Hepatocyte (in vitro differentiated cells): ENCODE measurements at places on chromosomes 1 and 21. TPM values are rescaled to one million over a fixed set of nuclear protein-coding genes. Genes with fewer than 3 reads are reported as not detected.
A peak's percentile ranks its signal among the peaks of the same experiment; 100 is the strongest.

The ZNF683 gene
- total RNA-seq: not detected in 2 replicates

DNA sequence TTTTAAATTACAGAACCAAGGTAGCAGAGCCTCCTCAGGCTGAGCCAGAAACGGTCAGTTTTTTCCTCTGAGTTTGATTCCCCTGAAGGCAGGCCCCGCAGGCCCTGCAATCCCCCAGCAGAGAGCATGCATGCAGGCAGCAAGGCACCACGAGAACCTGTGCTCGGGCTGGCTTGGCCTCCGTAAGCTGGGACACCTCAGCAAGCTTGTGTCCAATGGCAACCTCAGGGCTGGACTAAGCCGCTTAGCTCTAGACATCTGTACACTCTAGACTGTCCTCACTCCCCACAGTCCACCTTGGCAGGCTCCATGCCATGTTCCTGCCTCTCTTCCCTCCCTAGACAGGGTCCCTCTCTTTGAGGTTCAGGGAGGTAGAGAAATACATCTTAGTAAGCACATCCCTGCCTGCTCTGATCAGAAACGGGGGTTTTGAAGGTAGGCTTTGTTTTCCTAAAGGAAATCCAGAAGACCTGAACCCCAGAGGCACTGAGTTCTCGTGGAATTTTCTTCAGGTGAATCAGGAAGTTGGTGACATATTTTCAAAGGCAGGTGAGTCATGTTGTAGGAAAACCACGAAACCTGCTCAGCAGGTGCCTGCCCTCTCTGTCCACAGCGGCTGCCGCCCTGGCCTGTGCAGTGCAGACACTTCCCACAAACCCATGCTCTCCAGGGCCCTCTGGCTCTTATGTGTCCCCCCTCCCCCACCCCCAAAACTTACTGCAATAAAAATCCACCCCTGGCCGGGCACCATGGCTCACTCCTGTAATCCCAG, 7.0 kb downstream of the TMEM63A start:
- no peaks in the 10 kb centered on the region for H3K27me3 ChIP-seq
- H3K27ac ChIP-seq: peak overlapping the region; percentile 98
- H3K4me3 ChIP-seq: no peak overlapping the region

- H3K4me1 ChIP-seq: peaks cover 6% of the 10 kb centered on the region
- no peak for DNase-seq
- H3K27me3 ChIP-seq: no peaks in the 10 kb centered on the region
- H3K27ac ChIP-seq: peak overlapping the region; percentile 3
- H3K4me3 ChIP-seq: no peak overlapping the region
These were observed 658.5 kb upstream of the ADGRL2 start for GRCh38 chr1:81142099-81142826.

DNA sequence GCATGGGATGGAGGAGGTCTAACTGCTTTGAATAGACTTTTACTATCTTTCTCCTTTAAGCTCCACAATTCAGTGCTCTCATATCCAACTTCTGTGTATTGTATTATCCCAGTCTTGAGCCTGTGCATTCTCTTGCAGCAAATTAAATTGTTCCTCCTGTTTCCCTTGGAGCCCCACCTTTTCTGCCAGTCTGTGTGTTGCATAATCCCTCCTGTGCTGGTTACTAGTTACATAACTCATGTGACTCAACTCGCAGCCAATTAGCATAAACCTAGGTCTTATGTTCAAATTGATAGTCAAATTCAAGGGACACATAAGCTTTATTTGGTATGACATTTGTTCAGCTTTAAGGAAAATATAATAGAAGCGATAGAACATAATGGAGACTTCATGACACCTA, 1863.5 kb downstream of the MRPL39 start:
- H3K4me1 ChIP-seq: no peaks in the 10 kb centered on the region
- no peak overlapping the region for H3K4me3 ChIP-seq
- DNase-seq: no peak

DNA sequence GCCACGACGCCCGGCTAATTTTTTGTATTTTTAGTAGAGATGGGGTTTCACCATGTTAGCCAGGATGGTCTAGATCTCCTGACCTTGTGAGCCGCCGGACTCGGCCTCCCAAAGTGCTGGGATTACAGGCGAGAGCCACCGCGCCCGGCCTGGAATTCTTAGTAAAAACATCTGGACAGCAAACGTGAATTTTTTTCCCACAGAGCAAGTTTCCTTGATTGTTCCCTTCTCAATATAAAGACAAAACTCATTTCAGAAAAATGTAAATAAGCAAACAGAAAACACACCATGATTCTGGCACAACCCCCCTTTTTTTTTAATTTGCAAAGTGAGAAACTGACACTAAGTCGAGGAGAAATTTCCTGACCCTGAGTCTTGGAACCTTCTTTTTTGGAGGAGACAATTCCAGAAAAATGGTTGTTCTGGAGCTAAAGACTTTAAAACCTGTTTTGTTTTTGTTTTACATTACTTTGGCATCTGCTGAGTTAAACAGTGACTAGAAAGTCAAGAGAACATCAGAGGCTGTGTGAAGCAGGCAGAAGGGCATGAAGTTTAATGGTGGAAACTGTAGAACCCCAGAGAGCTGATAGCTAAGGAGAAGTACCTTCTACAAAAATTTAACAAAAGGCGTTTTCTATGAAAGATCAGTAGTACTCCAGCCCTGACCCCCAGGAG, 10.3 kb upstream of the HMGCS2 start:
- H3K27ac ChIP-seq: peak overlapping the region; percentile 86
- no peak for DNase-seq
- H3K27me3 ChIP-seq: no peaks in the 10 kb centered on the region
- H3K36me3 ChIP-seq: no peaks in the 10 kb centered on the region

DNA sequence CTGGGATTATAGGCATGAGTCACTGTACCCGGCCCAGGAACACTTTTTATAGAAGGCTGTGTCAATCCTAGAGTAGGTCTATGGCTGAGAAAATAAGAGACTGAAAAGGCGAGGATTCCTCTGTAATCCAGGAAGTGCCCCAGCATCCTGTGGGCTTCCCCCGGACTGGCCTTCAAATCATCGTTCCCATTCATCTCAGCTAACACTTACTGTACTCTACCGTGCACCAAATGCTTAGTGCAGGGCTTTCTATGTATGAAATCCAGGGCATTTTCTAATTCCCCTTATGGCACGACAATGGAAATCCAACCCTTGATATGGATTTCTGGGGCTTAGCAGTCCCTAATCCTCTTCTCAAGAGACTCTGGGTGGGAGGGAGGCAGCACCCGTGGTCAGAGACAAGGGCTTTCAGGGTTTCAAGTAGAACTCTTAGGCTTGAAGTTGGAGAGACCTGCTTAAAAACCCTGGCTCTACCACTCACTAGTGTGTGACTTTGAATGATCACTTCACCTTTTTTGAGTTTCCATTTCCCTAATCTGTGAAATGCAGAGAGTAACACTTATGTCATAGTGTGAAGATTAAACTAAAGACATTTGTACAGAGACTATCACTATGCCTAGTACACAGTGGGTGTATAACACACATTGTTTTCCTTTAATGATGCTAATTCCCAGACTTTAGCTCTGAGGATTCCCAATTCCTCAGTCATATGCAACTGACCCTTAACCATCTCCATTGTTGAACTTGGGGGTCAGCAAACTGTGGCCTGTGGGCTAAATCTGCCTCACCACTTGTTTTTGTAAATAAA, 20.3 kb downstream of the MECR start:
- H3K27ac ChIP-seq: no peak overlapping the region
- no peak overlapping the region for H3K4me3 ChIP-seq
- DNase-seq: no peak
- H3K27me3 ChIP-seq: no peaks in the 10 kb centered on the region
- H3K4me1 ChIP-seq: no peaks in the 10 kb centered on the region

DNA sequence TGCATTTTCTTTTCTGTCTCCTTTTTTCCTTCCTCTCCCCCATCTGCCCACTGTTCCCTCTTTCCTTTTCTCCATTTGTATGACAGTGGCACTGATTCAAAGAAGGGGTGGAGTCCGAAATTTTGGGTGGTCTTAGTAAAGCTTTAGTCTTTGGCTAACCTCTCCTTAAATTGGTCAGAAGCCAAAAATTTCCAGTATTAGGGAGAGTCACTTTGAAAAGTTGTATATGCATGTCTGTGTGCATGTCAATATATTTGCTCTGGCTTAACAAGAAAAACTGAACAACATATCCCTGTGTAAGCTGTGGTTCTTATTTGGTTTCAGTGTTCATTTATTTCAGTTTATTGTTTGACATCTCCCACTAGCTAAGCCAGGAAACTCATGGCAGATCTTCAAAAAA, 314.8 kb upstream of the CXADR start:
- H3K4me3 ChIP-seq: no peak overlapping the region
- no peaks in the 10 kb centered on the region for H3K36me3 ChIP-seq
- DNase-seq: peak; percentile 46
